ENCODE measurements at places on chromosomes 3 and 15.

DNA sequence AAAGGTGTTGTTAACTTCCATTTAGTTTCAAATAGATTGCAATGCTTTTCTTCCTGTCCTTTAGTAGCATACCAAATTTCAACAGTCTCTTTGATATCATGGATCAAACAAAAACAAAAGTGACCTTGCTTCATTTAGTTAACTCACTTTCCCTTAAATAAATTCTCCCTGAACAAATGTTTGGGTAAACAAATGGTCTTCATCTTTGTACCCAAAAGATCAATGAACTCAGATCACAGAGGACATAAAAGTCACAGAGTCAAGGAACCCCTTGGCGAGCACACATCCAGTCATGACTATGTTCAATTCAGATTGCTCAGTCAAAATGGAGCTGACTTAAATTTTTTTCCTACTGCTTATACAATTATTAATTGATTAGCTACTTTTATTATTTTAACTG lies 20.6 kb upstream of the AQP9 start:
- DNase-seq, result no peak

DNA sequence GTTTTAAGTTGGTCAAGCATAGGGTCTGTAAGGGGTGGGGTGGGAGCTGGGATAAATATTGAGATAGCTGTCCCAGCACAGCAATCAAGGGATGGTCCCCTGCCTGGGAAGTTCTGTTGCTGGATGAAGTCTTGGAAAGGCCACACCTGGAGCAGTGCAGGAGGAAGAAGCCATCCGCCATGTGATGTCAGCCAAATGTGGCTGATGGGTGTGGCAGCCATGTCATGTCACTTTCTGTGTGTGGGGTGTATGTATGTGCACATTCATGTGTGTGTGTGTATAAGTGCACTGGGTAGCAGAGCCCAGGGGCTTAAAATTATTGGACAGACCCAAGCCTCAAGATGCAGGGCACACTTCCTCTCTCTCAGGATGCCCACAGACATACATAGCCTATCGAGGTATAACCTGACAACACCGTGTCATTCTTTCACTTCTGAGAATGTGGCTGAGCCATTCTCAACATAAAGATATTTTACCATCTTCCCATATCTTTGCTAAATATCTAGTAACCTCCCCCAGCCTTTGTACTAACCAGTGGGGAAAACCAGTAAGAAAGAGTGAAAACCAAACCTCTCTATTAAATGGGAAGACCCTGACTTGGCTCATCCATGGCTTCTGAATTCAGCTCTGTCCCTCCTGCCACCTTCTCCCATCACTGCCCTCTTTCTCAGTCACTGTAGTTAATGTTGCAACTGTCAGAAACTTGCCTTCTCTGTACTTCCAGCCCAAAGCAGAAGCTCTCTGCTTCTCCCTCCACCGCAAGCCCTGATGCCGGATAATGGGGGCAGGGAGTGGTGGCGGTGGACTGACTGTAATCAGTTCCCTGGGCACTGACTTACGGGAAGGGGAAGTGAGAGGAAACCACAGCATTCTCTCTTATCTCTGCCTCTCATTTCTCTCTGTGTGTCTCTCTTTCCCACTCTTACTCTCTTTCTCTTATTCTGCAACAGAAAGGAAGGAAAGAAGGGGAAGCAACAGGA lies 11.2 kb downstream of the TNFSF10 start:
- no peak for DNase-seq

- no peak for DNase-seq
These were observed 5.1 kb downstream of the HEMK1 start for GRCh38 chr3:50574444-50574831.

DNA sequence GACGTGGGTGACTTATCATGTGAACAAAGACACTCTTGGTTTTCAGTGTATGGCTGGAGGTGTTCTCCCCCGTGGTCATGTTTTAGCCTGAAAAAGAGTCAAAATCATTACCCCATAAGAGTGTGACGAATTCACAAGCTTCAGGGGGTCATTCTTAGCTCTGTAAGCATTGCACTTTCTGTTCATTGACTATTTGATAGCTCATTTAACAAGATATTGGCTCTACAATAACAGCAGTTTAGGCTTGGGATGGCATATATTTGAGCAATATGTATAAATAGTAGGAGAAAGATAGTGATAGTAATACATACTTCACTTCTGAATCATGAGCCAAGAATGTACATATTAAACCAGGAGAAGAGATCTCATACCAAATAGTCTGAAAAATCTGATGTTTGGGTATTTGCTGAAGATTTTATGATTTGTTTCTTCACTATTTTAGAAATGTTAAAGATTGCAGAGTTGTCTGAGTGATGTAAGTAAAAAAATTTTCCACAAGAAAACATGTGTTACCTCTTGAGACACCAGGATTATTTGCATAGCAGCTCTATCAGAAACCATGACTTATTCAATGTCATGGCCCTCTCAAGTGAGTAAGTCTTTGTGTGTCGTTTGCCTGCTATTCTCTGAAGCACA lies 996.0 kb downstream of the OTOL1 start:
- no peak for DNase-seq

DNA sequence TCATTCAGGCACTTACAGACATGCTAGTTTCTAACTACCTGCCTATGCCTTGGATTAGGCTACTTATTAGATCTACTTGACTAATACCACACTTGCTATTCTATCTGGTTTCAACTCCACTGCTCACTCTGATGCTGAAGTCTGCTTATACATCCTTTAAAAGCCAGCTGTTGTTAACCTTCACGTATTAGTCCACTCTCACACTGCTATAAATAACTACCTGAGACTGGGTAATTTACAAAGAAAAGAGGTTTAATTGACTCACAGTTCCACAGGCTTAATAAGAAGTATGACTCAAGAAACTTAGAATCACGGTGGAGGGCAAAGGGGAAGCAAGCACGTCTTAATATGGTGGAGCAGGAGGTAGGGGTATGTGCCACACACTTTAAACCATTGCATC lies 47.7 kb upstream of the ANKRD28 start:
- DNase-seq, result no peak

GRCh38 chr3:131928593-131928992 lies 106.2 kb downstream of the CPNE4 start:
- no peak for DNase-seq

DNA sequence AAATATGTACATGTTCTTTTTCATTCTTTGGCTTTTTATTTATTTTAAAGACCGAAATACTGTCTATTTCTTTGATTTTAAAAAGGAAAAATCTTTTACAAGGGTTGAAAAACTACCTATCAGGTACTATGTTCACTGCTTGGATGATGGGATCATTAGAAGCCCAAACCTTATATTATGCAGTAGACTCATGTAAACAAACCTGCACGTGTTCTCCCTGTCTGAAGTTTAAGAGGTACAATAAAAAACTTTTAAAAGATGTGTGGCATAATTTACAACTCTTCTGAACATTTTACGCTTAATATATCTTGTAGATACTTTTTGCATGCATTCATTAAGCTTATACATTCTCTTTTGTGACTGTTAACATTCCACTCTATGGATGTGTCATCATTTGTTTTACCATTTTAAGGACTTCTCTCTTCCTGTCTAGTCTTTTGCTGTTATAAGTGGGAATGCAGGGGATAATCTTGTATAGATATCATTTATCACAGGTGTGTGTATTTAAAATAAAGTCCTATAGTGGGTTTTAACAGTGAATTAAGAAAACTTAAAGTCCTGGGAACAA lies 6.2 kb downstream of the MGA start:
- no peak for DNase-seq

DNA sequence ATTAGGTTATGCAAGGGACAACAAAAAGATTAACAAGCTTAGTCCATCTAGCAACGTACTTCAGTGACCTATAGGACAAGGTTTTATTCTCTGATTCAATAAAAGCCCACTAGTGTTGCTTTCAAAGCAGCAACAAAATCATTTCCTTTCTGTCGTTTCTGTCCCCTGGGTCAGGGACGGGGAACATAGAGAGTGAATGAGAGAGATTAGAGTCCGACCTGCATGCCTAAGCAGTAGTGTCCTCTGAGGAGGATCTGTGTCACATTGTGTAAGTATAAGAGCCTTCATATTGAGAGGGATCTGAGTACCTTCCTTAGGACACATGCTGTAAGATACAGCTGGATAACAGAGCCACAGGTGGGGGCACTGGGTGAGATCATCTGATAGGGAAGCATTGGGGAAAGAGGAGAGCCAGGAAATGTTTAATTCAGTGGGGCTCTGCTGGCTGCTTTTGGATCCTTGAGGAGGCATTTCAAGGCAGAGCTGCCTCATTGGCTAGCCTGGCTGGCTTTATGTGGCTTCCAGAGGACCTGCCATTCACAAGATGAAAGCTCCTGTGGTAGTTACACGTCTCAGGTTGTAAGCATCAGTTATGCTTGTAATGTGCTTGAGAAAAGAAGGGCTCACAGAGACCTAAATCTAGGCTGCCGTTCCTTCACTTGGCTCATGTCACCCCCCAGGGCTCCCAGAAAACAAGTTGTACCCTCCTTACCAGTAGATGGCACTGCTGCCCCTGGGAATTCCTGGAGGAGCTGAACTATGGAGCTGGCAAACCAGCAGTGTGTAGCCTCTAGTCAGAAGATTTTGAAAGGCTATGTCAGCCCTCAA lies 2.7 kb downstream of the TMEM108 start:
- peak; percentile 76 for DNase-seq

GRCh38 chr3:14289590-14290461 lies 111.2 kb downstream of the LSM3 start:
- peak; percentile 14 for DNase-seq

DNA sequence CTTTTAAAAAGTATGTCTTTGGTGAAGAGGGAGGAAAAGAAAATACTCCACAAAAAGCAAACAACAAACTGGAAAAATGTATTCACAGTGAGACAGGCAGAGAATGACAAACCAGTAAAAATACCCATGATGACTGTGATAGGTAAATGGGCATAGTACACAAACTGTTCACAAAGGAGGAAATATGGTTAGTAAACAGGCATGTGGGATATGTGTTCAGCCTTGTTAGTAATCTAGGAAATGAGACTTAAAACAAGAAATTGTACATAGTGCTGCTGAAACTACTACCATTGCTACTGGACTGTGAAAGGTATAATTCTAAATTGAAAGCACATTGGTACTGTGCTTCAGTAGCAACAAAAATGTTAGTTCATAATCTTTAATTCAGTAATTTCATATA lies 50.1 kb downstream of the UBE2E2 start:
- DNase-seq, result no peak

- DNase-seq, result no peak
These were observed 41.4 kb downstream of the ZDHHC19 start for GRCh38 chr3:196169836-196170240.

DNA sequence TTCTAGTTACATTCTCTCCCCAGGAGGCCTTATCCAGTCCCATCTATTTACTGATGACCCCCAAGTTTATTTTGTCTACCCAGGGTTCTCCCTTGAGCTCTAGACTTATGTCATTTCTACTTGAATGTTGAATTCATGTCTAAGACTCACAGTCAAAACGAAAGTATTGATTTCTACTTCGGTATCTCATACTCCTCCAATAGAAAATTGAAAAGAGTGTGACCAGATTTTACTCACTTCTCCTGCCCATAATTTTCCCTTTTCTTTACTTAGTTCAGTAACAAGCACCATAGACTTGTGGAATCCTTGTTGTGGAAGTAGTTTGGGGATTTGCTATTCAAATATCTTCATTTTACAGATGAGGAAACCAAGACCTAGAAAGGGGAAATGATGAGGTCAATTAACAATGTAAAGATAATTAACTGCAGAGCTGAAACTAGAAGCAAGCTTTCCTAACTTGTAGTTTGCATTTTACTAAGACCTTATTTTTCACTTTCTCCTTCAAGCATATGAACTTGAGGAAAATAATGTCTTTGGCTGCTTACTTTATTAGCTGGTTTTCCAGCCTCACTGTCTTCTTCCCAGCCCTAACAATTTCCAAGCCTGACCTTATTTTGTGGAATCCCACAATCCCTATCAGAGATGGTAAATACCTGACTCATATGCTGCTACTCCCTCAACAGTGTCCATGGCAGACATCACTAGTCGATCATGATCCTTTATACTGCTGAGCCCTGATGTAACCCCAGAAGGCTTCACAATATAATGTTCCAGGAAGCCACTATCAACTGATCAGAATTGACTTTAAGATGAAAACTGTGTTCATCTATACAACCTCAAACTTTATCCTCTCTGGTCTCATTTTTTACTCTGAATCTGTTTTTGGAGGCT lies 123.9 kb upstream of the AGBL1 start:
- no peak for DNase-seq

DNA sequence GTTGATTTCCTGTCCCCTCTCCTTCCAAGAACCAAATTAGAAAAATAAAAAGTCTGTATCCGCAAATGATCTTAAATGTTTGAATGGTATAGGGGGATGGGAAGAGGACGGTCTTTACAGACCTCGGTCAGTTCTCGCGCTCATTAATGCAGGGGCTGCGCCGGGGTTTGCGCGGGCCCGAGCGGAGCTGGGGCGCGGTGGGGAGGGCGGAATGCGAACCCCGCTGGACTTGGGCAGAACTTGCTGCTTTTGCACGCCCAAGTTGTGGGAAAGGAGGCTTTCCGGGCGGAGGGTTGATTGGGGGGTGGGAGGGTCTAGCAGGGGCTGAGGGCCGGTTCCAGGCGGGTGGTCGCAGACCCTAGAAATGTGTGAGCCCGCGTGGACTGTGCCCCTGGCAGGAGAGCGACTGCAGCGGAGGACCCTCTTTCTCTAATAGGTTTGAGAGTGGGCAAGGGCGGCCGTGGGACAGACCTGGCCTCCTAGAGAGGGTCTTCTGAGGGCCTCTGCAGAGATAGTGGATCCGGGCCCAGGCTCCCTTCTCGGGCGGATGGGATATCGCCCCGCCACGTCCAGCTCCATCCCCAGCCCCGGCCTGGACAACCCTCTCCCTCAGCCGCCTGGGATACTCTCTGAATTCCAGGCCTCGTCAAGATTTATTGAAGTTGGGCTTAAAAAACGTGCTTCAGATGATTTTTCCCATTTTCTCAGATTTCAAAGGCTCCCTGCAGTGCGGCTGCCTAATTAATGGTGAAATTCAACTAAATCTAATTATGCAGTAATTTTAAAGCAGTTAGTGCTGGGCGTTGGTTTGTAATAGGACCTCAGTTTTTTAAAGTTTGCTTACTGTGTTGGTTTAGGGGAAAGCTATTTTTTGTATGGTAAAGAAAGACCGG lies 11.3 kb downstream of the NR2F2 start:
- no peak for DNase-seq

DNA sequence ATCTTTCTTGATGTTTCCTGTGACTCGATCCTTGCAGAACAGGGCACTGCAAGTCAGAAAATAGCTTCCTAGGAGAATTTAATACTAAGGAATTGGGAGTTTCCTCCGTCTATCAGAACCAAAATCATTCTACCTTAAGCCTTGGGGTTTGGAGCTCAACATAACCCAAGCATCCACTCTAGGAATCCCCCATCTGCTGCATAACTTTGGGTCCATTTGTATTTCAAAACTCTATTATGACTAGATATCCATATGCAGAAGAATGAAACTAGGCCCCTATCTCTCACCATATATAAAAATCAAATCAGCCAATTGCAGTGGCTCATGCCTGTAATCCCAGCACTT lies 61.7 kb upstream of the AKAP13 start:
- no peak for DNase-seq

Measured in DMS 273 treated with DMSO at 0.1 percent for 48 hours (cell line).